ENCODE measurements at places on chromosomes 12 and 14.
A peak's percentile ranks its signal among the peaks of the same experiment; 100 is the strongest.

DNA sequence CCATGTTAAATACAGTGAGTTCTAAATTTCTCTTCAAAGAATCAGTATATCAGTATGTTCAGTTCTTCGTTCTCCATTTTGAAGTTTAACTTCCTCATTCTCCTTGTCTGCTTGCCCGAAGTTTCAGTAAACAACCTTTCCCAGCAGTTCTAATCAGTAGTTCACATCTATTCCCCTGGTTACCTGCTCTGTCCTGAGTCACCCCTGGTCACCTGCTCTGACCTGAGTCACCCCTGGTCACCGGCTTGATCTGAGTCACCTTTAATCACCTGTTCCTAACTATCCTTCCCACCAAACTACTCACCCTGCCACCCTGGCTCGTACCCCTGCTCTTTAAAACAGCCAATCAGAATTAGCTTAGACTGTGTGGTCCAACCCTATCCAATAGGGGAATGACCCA lies 9.4 kb upstream of the OR10G3 start:
- no peak for DNase-seq

GRCh38 chr14:74507085-74507484 lies 13.5 kb downstream of the ISCA2 start:
- DNase-seq, result no peak

GRCh38 chr12:663293-663871 lies at the start of gene NINJ2:
TSS of gene NINJ2 (minus strand) at chr12:663445. CDS start at chr12:663360, 85 bp downstream.
- peak; percentile 34 for DNase-seq

DNA sequence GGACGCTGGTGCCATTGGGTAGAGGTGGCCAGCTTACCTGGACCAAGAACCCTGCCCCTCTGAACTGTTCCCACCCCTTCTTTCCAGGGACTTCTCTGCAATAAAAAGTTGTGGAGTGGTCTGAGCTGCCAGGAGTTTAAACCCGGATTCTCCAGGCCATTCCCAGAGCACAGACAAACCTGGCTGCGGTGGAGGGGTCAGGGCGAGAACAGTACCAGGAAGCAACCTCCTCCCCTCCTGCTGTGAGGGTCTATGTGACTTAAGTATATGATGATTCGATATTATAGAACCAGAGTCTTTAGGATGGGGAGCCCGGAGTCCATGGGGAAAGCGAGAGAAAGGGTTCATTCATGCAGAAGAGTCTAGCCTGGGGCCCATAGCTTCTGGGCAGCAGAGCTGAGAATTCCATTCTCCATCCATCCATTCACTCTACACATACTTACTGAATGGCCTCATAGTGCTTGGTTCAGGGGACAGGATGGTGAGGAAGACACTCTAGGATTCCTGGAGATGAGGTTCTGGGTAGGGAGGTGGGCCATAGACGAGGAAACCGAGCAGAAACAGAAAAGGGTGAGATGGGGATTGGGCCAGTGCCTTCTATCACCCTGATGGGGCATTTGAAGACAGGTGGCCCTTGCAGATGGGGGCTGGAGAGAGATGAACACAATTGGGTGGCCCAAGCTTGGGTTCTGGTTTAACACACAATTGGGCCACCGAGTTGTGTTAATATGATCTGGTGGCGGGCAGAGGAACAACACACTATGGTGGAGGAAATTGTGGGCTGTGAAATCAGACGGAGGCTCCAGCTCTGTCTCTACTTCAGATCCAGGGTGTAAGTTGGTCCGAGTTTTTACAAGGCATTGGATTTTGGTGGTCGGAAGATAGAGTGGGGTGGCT lies 5.2 kb downstream of the KRT86 start:
- DNase-seq, result no peak

DNA sequence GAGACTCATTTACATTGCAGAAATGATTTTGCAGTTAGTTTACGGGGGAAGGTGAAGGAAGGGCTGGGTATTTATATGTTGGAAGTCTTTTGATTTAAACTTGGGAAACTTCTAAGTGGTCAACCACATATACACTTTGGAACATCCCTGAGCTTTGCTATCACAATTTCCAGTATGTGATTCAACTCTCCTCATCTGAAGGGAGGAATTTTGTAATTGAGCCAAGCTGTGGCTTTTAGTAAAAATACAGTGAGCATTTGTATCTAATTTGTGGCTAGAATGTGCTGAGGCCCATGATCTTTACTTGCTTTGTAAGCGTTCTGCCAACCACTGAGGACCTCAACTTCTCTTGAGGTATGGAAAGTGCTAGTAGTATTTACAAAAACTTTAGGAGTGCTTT lies 235.0 kb upstream of the PDZRN4 start:
- no peak for DNase-seq

- DNase-seq, result no peak
Measured at GRCh38 chr14:26427097-26427496, 170.7 kb downstream of the NOVA1 start.

- no peak for DNase-seq
Measured at GRCh38 chr12:101746196-101746595, 6.9 kb upstream of the SYCP3 start.

- no peak for DNase-seq
Measured at GRCh38 chr14:92973798-92974372, 50.9 kb downstream of the CHGA start.

DNA sequence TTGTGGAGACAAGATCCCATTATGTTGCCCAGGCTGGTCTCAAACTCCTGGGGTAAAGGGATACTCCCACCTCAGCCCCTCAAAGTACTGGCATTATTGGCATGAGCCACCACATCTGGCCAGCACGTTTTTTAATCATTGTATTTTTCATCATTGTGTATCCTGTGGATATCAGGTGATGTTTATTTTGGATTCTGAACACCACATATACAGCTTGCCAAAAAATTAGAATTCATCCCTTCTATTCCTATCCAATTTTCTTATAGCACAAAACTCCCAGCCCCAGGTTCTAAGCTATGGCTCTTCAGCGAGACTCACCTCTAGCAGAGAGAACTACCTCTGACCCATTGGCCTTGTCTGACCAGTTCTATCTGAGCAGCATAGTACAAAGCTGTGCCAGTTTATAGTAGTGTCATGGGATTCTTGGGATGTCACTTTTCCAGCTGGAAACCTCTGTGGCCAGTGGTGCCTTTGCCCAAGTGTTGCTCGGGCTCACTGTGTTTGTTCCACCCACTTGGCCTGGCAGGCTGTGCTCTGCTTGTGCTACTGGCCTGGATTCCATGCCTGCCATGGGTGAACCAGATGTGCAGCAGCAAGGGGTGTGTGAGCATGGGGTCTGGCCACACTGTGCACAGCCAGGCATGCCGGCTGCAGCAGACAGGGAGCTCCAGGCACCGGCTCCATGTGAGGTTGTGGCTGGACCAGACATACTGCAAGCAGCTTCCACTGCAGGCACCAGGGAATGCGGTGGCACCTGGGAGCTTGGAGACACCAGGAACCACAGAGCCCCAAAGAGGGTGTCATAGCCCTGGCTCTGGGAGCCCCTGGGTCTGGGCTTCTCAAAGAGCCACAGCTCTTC lies 37.2 kb downstream of the TIMELESS start:
- DNase-seq, result no peak

DNA sequence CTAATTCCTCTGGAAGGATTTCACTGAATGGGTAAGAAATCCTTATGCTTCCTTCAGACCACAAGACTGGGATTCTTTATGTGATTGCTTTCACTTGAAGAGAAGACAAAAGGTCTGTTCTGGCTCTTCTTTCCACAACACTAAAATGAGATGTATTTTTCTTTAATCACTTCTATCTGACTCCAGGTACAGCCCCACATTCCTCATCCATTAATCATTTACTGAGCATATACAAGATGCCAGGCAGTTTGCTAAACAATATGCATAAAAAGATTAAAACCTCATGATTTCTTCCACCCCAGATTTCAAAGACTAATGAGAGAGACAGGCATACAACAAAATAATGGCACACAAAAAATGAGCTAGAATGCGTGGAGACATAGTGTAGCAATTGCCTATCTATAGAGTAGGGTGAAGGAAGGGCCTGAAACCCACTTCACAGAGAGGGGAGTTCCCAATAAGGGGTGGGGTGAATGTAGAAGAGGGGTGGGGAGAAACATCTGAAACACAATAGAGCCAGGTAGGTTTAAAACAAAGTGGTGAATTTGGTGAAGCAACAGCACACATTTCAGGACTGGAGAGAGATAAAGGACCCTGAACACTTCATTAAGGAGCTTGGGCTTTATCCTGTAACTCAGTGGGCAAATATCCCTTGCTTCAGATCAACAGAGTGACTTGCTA lies 65.1 kb upstream of the PRB2 start:
- no peak for DNase-seq

DNA sequence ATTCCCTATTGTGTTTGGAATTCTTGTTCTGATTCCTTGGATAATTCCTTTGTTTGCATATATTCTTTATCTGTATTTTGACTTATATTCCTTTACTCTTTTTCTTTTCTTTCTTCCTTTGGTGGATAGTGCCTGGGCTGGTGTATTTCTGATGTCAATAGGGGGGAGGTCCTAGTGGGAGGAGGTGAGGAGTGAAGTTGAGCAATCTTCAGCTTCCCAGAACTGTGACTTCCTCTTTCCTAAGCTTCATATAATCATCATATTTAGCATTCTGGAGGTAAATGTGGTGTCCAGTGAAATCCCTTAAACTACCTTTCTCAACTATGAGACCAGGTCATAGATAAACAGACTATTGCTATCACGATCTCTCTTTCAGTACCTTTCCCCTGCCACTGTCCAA lies 29.6 kb upstream of the TBPL2 start:
- no peak for DNase-seq

GRCh38 chr12:32482226-32482625 lies 82.9 kb downstream of the FGD4 start:
- DNase-seq, result no peak

- DNase-seq, result no peak
Measured at GRCh38 chr14:69711881-69712560, 54.9 kb upstream of the SRSF5 start.

- no peak for DNase-seq
Measured at GRCh38 chr12:87119713-87120112, 863.5 kb upstream of the MGAT4C start.

GRCh38 chr12:642633-643474 lies 20.4 kb downstream of the NINJ2 start:
- DNase-seq, result peak; percentile 85

GRCh38 chr12:6866163-6866919 lies 990 bp upstream of the TPI1 start:
- DNase-seq, result no peak

DNA sequence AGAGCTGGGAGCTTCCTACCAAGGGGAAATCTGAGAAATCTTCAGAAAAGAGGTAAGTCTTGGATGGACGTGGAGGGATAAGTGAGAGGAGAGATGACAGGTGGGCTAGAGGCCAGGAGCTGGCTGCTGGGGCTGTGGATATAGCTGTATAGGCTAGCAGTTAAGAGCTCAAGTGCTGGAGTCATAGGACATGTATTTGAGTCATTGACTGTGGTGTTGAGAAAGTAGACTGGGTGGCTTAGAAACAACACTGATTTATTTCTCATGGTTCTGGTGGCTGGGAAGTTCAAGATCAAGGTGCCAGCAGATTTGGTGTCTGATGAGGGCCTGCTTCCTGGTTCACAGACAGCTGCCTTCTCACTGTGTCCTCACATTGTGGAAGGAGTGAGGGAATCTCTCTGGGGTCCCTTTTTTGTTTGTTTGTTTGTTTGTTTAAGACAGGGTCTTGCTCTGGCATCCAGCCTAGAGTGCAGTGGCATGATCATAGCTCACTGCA lies 151.1 kb upstream of the FUT8 start:
- DNase-seq, result no peak

- DNase-seq, result no peak
Measured at GRCh38 chr12:117718141-117718540, 250.6 kb downstream of the KSR2 start.

- DNase-seq, result no peak
Measured at GRCh38 chr14:37051680-37052079, 120.7 kb downstream of the SLC25A21 start.

- no peak for DNase-seq
Measured at GRCh38 chr12:125860672-125861288, 795.5 kb downstream of the AACS start.

DNA sequence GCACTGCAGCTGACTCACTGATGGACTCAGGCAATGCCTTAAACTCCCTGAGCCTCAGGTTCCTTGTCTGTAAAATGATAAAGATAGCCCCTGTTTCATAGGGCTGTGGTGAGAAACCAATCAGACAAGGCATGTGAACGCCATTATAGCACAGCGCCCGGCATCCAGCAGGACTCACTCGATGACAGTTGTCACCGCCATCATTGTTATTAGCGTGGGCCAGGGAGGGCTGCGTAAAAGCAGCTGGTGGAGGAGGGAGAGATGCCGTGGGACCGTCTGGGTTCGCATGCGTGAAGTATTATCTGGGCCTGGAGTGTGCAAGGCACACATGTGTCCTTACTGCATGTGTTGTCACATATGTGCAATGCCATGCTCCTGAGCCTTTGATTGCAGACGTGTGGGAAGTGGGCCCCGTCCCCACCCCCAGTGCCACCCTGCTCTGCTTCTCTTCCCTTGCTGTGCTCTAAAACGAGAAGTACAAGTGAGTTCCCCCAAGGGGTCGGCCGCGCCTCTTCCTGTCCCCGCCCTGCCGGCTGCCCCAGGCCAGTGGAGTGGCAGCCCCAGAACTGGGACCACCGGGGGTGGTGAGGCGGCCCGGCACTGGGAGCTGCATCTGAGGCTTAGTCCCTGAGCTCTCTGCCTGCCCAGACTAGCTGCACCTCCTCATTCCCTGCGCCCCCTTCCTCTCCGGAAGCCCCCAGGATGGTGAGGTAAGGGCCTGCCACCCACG lies at the start of gene PTPN6:
TSS of gene PTPN6 (plus strand) at position 546 of the 730 bp plus-strand sequence. CDS start at position 703, 157 bp downstream.
- DNase-seq, result peak; percentile 48
